Peyer's patch (tissue), 4 donors: ENCODE measurements at places on chromosomes 12 and 14. TPM values are rescaled to one million over a fixed set of nuclear protein-coding genes. Genes with fewer than 3 reads are reported as not detected.

NAB2 gene
- 7.4 TPM for total RNA-seq

FOXN4 gene
- not detected for total RNA-seq

C12orf50 gene
- total RNA-seq = not detected

- no peak for DNase-seq
These were observed 3.0 kb downstream of the MIS18BP1 start for GRCh38 chr14:45249856-45250575.

DNA sequence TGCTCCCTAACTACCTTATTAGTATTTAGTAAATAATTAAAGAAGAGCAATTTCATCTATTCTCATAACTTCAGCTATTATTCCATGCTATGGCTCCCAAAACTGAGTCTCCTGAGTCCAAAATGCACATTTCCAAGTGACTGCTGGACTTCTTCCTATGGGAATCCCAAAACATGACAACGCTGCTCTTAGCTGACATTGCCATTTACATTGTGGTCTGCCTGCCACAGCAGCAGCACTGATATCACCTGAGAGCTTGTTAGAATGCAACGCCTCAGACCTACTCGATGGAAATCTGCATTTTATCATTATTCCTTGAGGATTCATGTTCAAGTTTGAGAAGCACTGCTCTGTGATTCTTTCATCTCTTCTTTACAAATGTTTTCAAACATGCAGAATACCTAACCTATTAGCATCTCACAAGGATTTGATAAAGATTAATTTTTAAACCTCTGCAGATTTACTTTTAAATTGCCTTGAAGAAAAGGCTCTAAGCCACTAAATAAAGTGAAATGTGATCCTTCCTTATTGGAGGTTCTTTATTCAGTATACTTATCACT lies 77.7 kb downstream of the SEC23A start:
- no peak for DNase-seq

DNA sequence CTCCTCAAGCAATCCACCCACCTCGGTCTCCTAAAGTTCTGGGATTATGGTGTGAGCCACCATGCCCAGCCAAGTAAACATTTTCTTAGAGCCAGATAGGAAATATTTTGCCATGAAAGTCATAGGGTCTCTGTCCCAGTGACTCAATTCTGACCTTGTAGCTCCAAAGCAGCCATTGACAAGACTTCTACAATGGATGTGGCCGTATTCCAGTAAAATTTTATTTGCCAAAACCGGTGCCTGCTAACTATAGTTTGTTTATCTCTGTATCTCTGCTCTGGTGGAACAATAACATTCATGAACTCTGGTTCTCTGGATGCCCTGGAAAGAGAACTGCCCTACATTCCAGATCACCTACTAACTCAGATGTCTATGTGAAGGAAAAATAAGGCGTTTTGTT lies 54.6 kb upstream of the USP44 start:
- DNase-seq = no peak

GRCh38 chr14:88546621-88547385 lies 8.0 kb downstream of the PTPN21 start:
- no peak for DNase-seq

DNA sequence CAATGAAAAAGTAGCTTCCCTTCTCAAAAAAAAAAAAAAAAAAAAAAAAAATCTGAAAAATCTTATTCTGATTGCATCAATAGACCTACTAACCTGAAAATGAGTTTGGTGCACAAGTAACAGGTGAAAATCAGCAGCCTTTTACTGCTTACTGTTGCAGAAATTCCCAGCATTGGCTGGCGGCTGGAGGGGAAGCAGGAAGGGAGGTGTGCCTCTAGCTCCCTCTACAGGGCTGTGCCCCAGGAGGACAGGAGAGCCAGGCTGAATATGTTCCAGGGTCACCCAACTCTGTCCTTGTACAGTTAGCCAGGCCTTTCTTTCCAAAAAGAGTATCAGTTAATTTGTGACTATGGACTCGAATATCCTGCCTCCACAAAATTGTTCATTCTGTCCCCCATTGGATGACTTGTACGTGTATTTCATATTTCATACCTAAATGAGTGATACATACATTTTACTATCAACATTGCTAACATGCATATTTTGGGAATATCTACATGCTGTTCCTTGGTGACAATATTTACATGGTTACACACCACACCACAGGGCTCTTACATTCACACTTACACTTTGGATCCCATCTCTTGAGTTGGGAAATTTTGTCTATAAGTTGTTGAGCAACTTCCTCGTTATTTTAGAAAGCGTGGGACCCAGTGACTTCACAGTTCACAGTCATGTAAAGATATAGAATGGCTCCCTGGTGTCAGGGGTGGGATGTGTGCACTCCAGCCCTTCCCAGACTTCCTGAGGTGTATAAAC lies 124.8 kb downstream of the SAMD4A start:
- DNase-seq = peak; percentile 56

- DNase-seq = no peak
These were observed 789.6 kb downstream of the GALC start for GRCh38 chr14:87203346-87203745.

- no peak for DNase-seq
These were observed 172.0 kb upstream of the VASH1 start for GRCh38 chr14:76589246-76589645.

- DNase-seq = no peak
These were observed 498 bp downstream of the GMFB start for GRCh38 chr14:54488318-54488645.

DNA sequence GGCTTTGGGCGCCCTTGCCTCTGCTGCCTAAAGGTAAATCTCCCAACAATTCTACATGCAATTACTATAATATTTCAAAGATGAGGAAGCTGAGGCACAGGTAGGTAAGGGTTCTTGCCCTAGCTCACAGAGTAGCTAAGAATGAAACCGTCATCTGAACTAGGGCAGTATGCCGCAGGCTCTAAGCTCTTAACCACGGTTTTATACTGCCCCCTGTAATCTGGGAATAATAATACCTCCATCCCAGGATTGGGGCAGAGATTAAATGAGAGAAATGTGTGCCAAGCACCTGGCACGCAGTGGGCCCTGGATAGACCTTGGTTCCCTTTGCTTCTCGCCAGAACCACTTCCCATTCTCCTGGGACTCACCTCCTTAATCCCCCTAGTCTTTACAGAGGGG lies 1.5 kb upstream of the HRK start:
- no peak for DNase-seq

GRCh38 chr14:33668066-33668465 lies 282.8 kb downstream of the EGLN3 start:
- no peak for DNase-seq

- DNase-seq = peak; percentile 56
These were observed 6.3 kb upstream of the SERPINA1 start for GRCh38 chr14:94394581-94395207.

- DNase-seq = no peak
These were observed 85.0 kb downstream of the AKAP6 start for GRCh38 chr14:32413967-32414640.

GRCh38 chr14:100072783-100073346 lies 7.6 kb downstream of the EVL start:
- peak; percentile 84 for DNase-seq

DNA sequence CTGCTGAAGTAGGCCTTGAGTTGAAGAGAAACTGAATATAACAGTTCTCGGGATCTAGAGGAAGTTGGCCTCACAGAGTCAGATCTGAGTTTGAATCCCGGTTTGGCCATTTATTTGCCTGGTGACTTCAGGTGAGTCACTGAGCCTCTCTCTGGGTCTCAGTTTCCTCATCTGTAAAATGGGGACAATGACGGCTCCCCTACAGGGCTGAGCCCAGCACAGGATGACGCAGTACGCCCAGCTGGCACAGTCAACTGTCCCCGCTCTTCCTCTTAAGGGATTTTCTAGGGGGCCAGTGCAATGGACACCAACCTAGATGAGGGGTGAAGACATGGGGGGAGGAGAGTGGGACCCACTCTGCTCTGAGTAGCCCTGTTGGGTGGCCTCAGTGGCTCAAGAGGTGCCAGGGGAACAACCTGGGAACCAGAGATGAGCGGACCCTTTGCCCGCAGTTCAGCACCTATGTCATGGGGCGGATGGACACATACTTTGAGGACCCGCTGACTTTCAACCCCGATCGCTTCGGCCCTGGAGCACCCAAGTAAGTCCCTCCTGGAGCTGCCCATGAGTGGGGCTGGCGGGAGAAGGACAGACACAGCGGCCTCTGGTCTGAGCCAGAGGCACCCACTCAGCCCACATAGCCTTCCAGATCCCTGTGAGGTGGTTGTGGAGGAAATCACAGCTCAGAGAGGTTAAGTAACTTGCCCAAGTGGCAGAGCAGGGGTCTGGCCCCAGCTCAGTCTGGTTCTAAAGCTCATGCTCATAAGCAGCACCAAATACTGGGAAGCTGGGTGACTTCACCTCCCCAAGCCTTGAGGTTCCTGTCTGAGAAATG lies 41.1 kb downstream of the CYP46A1 start:
- DNase-seq = no peak

DNA sequence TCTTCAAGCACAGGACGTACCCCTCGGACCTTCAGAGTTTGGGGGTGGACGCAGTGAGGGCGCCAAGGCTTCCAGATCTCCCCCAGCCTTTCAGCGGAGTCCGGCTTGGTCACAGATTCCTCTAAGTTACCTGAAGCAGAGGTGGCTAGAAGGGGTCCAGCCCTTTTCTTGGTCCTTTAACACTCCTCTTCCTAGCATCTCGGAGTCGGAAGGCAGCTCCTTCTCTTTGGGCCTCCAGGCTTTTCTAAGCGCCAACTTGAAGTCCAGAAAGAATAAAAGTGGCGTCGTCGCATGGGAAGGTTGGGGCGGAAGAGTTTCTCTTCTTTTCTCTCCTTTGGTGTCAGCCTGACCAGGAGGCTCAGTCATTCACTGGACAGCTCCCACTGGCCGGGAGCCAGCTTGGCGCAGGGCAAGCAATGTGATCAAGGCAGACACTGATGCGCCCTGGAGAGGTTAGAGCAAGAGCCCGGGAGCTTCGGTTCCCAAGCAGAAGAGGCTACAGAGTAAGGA lies 9.6 kb downstream of the OR6S1 start:
- DNase-seq = no peak

- DNase-seq = no peak
These were observed 7.2 kb downstream of the PROX2 start for GRCh38 chr14:74868739-74869138.
